Activated naive CD4-positive, alpha-beta T cell treated with Interleukin-2 at 50 U/mL for 16 hours (primary cell): ENCODE measurements at places on chromosomes 2 and 18.

DNA sequence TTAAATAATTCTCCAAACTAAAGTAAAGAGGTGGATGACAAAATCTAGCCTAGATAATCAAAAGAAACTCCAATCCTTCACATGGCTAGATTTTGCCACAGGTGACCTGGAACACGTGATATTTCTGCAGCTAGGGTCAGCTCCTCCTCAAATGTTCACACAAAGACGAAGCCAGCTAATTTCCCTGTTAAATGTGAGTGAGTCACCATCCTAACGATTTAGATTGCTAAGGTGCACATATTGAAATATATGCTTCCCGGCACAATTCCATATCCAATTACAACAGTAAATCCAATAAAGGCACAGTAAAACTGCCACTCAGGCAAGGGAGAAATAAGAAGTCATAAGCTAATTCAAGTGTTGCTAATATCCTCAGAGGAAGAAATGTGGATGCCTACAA is 28.7 kb downstream of the IKZF2 start:
- DNase-seq: no peak

- DNase-seq: no peak
Observed at GRCh38 chr18:38009320-38009719, 443.7 kb upstream of the CELF4 start.

GRCh38 chr2:118097657-118098056 is 9.4 kb downstream of the INSIG2 start:
- no peak for DNase-seq

DNA sequence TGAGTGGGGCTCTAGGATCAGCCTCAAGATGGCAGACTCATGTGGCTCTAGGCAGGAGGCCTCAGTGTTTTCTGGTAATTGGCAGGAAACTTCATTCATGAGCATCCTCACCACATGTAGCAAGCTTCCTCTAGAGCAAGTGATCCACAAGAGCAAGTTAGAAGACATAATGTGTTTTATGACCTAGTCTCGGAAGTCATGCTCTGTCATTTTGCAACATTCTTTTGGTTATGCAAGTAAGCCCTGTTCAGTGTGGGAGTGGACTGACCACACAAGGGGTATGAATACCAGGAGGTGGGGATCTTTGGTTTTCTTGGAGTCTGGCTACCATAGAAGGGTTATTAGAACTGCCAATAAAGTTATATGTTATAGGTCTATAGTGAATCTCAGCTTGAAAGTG is 66.8 kb upstream of the STK39 start:
- DNase-seq: no peak

GRCh38 chr18:52367953-52368742 is 28.2 kb downstream of the DCC start:
- no peak for DNase-seq

- no peak for DNase-seq
Observed at GRCh38 chr2:105388971-105389381, 9.9 kb downstream of the FHL2 start.

DNA sequence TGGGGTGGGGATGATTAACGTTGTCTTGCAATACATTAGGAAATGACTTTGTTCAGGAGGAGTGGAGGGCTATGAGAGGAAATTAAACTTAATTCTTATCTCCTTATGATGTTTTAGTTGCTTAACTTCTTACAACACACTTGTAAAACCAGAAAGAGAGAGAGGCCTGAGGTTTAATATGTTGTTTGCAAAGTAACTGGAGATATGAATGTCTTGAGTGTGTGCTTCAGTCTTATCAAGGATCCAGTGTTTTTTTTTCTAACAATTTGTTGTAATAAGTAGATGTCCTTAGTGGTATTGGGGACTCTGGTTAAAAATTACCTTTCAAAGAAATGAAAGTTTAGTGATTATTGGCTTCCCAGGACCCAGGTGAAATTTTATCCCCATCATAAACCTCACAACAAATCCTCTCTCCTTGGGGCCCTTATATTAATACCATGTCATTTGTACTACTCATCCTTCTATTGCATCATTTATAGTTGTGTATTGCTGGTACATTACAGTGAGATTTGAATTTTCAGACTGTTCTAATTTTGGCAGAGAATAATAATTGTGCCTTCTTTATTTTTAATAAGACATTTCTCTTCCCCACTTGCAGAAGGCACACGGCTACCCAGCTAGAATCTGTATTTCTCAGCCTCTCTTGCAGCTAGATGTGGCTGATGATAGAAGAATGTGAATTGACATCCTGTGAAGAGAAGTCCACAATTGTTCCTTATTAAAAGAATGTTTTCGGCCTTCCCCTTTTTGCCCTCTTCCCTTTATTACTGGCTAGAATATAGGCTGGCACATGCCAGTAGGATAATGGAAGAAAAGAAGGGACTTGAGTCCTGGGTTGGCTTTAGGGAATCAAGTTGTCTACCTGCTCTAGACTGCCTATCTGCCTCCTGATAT is 91.9 kb upstream of the CXCR4 start:
- DNase-seq: no peak

DNA sequence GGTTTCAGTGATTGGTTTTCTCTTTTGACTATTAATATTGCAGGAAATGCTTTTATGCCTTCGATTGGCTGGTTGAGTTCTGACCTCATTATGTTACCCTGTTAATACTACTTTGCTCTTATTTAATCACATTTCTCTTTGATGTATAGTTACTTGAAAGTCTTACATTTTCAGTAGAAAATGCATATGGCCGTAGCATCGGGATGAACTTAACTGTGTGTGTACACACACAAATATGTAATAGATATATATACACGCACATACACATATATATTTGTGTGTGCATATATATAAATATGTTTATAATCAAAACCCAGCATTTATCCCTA is 1.6 kb downstream of the EPC2 start:
- DNase-seq: no peak

GRCh38 chr2:10404324-10405143 is 43.6 kb downstream of the ODC1 start:
- no peak for DNase-seq

GRCh38 chr18:12694032-12694431 is 8.5 kb downstream of the CEP76 start:
- DNase-seq: no peak

DNA sequence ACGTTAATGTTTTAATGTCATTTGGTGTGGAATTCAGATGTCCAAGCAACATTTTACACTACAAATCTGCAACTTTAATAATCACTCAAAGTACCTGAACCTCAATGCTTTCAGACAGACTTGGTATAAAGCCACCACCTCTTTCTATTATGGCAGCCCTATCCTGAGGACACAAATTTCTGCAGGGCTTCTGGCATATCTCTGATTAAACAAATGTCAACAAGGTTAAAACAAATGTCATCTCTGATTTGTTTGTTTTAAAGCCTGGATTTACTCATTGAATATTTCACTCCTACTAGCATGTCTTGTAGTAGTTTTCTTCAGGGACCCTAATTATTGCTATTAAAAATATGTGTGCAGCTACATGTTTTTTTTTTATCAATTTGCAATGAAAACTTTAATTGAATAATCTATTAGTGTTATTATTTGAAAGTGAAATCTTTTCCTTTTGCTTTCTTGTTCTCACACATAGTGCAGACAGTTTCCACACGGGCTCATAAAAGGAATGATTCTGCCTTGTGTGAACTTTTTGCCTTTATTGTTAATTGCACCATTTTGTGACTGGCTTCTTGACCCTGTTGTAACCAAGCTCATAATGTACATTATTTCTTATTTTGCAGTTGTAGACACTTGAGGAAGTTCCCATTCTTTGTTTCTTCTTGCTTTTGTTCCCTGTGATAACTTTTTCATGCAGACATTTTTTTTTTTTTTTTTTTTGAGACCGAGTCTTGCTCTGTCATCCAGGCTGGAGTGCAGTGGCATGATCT is 30.1 kb downstream of the IL37 start:
- DNase-seq: no peak

DNA sequence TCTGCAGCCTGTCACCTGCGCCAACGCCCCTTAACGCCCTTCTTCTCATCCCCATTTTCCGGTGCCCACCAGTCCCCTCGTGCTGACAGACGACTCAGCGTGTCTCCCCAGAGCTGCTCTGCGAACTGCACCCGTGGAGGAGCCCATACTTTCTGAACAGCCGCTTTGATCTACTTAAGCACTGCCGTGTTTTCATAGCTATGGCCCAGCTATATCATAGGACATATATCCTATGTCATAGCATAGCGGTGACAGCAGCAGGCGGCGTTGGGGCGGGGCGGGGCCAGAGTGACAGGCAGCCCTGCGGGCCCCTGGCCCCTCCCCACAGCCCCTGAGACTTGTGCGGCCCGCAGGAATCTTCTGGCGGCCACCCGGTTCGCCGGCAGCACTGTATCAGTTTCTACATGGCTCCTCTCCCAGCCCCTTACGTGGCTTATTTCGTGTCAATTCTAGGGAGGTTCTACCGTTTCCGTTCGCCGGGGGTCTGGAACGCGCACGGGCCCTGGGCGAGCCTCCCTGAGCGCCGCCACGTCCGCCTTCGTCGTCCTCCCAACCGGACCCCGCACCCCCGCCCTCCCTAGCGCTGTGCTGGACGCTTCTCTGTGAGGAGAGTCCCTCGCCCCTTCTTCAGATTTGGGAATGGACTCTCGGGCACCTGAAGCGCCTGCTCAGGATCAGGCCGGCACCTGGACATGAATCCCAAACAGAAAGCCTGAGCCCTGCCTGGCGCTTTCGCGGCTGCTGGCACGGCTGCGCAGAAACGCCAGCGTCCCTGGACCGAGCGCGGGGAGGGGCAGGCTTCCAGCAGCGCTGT is 35.4 kb downstream of the PTPN18 start:
- peak; percentile 76 for DNase-seq

GRCh38 chr2:64404743-64405142 is 49.2 kb upstream of the LGALSL start:
- no peak for DNase-seq

DNA sequence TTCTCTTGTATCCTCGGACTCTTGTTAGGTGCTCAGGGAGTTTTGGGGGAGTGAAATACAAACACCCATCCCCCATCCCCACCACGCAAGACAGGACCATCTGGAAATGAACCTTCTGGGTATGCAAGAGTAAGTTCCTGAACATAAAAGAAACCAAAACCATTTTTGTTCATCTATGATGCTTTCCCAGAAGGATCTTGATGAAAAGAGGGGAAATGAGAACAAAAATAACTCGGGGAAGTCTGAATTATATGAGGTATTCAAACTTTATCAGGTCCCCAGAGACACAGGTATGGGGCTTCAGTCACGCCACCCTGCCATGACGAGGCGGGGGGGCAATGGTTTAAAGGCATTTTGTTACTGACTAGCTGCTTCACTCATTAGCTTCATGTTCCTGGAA is 68.6 kb upstream of the DNMT3A start:
- DNase-seq: no peak
